ENCODE measurements at places on chromosomes 7 and 10.

DNA sequence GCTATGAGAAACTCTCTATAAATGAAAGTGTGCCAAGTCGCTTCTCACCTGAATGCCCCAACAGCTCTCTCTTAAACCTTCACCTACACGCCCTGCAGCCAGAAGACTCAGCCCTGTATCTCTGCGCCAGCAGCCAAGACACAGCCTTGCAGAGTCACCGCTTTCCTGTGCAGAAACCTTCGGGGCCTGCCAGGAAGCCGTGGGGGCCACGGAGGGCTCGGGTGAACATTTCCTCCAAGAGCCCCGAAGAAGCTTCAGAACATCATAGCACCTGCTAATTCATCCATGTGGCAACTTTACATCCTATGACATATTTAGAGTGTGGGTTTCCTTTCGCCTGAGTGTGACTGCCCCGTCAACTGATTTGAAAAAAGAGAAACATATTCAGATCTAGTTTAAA lies 55.7 kb upstream of the PRSS58 start:
- no peak for DNase-seq

GRCh38 chr10:61958805-61959204 lies 57.3 kb downstream of the ARID5B start:
- DNase-seq: no peak

DNA sequence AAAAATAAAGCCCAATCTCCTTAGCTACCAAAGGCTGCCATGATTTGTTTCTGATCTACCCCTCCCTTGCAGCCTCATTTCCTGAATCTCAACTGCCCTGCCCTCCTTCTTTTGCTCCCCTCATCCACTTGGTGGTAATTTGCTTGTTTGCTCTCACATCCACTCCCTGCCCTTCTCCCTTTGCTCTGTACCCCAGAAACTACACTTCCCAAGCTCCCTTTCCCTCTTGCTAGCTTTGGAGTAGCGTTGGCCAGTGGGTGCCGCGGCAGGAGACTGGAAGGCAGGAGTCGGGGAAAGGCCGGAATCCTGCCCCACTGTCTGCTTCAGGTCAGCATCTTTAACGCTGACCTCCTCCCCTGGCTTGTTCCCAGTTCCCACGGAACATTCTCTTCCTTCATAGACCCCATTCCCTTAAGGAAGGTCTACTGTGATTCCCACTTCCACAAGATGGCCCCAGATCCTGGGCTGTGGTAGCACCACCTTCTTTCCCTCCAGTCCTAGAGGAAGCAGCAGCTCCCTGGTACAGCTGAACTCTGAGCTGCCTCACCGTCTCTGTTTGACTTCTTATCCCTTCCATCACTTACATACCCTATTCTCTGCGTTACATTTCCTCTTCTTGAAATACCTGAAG lies 79.1 kb downstream of the PIK3CG start:
- DNase-seq: no peak

- DNase-seq: no peak
Observed at GRCh38 chr10:55168343-55168742, 367.3 kb upstream of the PCDH15 start.

DNA sequence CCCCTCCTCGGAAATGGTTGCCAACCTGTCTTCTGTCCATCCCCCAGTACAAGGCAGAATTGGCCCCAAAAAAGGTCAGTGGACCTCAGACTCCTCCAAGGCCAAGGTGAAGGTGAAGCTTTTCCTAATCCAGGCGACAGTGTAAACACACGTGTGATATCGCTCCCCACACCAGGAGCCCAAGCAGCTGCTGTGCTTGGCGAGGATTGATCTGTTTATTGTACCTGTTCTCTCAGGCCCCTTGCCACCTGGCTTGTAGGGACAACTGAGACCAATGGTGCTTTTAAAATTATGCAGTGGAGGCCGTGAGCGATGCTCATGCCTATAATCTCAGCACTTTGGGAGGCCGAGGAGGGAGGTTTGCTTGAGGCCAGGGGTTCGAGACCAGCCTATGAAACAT lies 66.1 kb upstream of the GTF2IRD1 start:
- DNase-seq: no peak

DNA sequence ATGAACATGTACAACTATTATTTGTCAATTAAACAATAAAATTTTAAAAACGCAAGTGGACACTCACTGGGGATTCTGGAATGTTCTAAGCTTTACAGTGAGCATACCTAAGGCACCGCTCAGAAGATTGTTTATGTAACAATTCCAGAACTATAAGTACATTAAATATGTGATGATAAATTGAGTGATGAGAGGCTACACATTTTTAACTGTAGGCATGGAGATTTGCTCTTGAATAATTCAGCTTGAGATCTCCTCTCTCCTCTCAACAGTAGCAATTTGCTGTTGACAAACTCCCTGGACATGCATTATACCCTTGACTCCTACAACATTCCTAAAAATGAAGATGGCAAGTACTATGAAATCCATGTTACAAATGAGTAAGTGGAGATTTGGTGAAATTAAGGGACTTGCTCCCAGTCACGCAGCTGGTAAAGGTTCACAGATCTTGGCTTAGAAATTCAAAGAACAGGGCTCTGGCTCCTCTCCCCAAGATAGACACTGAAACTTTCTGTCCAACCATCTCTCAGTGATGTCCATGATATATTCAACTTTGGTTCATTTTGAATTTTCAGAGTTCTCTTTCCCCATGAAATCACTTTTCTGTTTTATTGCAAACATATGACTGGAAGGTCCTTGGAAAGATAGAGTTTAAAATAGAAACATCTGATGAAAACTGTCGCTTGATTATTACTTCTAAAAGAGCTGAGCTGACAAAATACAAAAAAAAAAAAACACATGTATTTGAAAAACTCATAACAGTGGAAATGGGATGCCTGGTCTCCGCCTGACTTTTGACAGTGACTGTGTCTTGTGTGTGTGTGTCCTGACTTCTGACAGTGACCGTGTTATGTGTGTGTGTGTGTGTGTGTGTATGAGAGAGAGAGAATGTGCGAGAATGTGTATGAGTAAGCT lies 488.3 kb downstream of the TNS3 start:
- DNase-seq: no peak

- no peak for DNase-seq
Observed at GRCh38 chr10:28996947-28997551, 291.8 kb upstream of the LYZL1 start.

GRCh38 chr10:103657061-103657591 lies 163.6 kb downstream of the NEURL1 start:
- DNase-seq: peak; percentile 20

- DNase-seq: no peak
Observed at GRCh38 chr7:732094-732541, 5.0 kb upstream of the PRKAR1B start.

DNA sequence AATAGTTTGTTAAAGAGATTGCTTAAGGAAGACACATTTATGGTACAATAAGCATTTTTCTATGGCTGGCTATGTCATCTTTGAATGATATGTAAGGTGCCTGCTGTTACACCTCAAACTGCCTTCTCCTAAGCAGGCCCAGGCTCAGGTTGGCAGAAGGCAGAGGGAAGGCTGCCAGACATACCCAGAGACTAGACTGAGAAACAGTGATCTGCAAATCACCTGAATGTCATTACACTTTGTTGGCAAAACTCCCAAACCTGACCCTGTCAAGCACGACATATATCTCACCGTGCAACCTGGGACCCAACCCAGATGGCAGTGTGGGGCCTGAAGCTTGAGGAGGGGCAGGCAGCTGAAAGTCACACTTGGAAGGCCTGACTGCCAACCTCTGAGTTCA lies 136.6 kb upstream of the TARP start:
- DNase-seq: no peak

- no peak for DNase-seq
Observed at GRCh38 chr7:71787513-71787912, 624.6 kb downstream of the CALN1 start.

- no peak for DNase-seq
Observed at GRCh38 chr10:29553544-29554250, 81.1 kb downstream of the SVIL start.

GRCh38 chr10:78406648-78407008 lies 373.0 kb downstream of the RPS24 start:
- no peak for DNase-seq

DNA sequence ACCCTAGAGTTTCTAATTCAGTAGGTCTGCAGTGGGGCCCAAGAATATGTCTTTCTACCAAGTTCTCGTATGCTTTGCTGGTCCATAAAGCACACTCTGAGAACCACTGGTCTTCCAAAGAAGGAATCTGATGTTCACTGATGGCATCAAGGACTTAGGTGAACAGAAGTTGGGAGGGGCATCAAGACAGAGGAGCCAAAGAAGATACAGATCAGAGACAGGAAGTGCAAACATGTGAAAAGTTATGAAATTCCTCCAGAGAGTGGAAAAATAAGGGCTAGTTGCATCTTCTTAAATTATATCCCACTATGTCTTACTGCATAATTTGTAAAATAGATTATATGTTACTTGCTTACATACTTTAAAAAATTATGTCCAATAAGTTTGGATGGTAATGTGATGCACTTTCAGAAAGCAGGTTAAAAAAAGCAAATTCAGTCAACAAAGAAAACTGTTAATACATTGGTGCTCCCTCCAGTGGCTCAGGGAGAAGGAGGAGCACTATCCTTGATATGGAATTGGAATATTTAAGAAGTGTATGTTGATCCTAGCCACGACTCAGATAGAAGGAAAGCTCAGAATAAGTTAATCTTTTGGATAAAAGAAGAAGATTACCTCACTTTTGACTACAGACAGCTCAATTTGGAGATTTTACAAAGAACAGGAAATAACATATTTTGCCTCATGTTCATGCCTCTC lies 35.8 kb downstream of the CREB3L2 start:
- DNase-seq: no peak
